ENCODE measurements at places on chromosomes 4 and X. TPM values are rescaled to one million over a fixed set of nuclear protein-coding genes. Genes with fewer than 3 reads are reported as not detected.

GRCh38 chr4:188175288-188175687 lies 36.0 kb downstream of the TRIML1 start:
- DNase-seq: no peak

DNA sequence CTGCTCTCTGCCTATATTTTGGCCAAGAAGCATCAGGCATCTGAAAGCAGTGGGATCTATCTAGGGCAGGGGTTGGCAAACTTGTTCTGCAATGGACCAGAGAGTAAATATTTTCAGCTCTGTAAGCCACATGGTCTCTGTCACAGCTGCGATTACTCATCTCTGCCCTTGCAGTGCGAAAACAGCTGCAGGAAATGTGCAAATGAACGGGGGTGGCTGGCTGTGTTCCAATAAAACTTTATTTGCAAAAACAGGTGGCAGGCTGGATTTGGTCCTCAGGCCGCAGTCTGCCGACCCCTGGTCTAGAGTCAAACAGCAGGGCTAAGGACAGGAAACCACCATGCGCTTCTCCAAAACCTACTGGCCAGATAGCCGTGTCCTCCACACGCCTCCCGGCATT lies 48.6 kb downstream of the ACOX3 start:
- DNase-seq: no peak

DNA sequence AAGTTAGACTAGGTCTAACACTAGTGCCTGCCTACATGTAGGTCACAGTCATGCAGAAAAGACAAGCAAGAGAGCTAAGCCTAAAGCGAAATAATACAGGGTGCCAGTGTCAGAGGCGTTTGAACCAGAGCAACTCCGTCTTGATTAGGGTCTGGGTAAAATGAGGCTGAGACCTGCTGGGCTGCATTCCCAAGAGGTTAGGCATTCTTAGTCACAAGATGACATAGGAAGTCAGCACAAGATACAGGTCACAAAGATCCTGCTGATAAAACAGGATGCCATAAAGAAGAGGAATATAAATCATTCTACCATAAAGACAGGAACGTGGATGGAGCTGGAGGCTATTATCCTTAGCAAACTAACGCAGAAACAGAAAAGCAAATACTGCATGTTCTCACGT lies 120.9 kb downstream of the BEND2 start:
- DNase-seq: no peak

Gene MYL5
- 18.2 TPM for total RNA-seq

Gene SPANXA1
- not detected for total RNA-seq
